Suppressor macrophage (primary cell): ENCODE measurements at places on chromosomes 3 and 15.
A peak's percentile ranks its signal among the peaks of the same experiment; 100 is the strongest.

DNA sequence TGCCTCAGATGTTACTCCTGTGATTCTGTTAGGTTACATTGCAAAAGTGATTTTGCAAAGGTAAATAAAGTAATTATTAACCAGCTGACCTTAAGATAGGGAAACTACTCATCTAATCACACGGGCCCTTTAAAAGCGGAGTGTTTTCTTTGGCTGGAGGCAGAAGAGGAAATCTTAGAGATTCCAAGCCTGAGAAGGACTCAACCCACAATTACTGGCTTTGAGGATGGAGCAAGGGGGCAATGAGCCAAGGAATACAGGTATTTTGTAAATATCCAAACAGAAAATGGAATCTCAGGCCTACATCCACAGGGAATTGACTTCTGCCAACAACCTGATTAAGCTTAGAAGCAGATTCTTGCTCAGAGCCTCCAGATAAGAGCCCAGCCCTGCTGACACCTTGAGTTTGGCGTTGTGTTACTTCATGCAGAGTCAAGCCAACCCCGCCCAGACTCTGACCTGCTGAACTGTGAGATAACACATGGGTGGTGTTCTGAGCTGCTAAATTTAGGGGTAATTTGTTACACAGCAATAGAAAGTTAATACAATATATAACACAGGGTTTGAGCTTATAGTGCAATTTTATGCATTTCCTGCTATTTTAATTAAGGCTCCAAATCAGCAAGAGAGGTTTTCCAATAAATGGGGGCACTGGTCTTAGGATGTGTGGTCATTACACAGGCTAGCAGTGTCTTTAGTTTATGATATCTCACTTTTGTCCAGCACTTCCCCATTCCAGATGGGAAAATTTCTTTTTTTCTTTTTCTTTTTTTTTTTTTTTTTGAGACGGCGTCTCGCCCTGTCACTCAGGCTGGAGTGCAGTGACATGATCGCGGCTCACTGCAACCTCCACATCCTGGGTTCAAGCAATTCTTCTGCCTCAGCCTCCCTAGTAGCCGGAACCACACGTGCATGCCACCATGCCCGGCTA, 19.5 kb downstream of the NFKBIZ start:
- no peak for DNase-seq

GRCh38 chr3:127072971-127073783, 90.3 kb downstream of the PLXNA1 start:
- no peak for DNase-seq

DNA sequence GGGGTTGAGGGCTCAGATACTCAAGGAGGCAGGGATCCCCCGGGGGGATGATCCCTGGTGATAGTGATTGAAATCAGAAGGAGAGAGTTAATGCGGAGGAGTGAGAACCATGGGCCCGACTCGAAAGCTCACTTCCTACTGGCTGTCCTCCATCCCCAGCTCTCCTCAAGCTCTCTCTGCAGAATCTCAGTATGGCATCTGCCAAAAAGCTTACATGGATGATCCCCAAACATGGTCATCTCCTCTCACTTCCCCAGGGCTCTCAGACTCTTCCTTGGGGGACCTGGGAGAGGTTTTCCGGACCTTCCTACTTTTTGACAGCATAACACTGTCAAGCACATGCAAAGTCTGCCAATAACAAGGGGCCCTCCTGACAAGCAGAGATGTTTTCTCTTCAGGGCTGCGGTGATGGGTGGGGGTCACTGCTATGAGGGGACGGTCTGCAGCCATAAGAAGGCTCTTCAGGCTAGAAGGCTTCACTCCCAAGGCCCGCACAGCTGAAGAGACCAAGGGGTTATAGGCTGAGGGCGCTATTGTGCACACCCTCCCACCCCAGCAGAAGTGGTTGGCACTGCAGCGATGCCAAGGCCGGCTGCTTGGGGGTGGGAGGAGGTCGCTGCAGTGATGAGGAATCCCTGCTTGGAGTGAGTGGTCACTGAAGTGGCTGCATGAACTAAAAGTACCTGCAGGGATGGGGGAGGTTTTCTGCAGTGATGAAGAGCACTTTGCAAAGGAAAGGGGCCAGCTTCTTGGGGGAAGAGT, 828 bp upstream of the VWA5B2 start:
- no peak for DNase-seq

- DNase-seq: no peak
Measured at GRCh38 chr3:89525609-89526008, 418.2 kb downstream of the EPHA3 start.

GRCh38 chr3:168212664-168213285, 117.1 kb upstream of the GOLIM4 start:
- DNase-seq: no peak

GRCh38 chr15:58724466-58724865, 25.0 kb downstream of the ADAM10 start:
- DNase-seq: peak; percentile 73

- no peak for DNase-seq
Measured at GRCh38 chr3:169574531-169574930, 89.0 kb downstream of the MECOM start.

- DNase-seq: no peak
Measured at GRCh38 chr3:128400671-128401070, 66.0 kb downstream of the DNAJB8 start.

- no peak for DNase-seq
Measured at GRCh38 chr15:40151991-40152390, 8.9 kb upstream of the BUB1B start.

DNA sequence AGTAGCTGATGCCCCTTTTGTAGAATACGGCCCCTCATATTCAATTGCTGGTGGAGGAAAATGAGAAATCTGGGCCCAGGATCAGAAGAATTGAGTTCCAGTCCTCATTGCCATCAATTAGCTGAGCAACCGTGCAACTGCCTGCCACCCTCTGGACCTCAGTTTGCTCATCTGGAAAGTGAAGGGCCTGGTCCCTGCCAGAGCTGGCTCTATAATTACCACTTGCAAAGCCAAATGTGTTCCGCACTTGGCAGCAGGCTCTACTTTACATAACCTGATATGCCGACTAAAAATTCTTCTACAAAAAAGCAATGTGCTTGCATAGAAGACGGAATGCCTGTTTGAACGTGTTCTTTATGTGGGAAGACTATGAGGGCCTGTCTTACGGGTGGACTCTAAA, 8.6 kb upstream of the ITGB5 start:
- no peak for DNase-seq

DNA sequence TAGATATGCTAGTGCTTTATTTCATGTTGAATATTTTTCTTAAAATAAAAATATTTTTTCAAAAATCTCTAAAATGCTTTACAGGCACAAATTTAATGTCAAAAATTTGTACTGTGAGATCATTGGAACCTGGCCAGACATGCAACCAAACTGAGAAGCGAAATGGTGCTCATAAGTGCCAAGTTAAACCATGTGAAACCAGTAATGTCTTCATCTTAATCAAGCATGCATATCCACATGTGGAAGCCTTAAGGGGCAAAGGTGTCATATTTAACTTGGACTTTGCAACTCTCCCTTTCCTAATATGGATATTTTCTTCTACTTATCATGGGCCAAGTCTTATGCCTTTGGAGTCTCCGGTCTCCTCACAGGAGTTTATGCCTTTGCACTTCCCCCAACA, 208.9 kb upstream of the COL8A1 start:
- DNase-seq: no peak
